Vagina (tissue), 2 donors: ENCODE measurements at places on chromosomes 1 and 21.

DNA sequence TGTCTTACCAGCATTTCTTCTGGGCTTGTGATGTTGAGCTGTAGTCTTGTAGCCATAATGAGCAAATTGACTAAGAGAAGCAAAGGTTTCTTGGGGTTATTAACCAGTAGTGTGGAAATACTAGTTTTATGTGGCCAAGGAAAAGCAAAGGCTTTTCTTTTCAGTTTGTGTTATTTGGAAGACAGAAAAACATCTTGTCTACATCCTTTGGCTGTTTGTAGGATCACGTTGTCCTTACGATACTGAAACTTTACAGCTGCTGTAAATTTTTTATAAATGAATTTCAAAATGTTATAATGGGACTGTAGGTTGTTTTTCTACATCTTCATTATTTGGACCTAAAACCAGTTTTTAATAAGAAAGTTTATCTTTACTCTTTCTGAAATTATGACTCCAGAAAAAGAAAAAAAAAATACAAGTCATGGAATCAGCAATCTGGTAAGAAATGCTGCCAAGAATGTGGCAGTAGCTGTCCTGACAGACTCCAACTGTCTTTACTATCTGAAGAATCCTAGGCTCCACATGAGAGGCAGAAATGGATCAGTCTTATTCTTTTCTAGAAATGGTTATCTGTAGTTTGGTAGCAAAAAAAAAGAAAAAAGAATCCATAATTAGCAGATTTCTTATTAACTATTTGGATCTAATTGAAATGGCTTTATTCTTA, 41.6 kb upstream of the QSOX1 start:
- no peak for DNase-seq

GRCh38 chr21:37195610-37196009, 71.5 kb downstream of the VPS26C start:
- no peak for DNase-seq

DNA sequence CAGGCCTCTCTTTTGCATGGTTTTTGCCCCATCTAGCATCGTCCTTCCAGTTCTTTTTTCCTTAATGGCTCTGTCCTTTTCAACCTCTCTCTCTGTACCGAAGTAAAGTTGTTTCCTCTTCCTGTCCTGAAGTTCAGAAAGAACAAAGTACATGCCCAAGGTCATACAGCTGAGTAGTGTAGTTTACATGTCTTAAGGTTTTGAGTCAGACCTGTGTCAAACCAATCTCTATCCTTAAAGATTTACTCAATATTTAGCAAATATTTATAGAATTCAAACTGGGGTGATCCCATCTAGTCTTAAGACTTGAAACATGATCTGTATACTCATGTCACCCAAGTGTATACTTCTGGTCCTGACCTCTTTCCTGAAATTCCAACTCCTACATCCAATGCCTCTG, 118.7 kb upstream of the SGIP1 start:
- no peak for DNase-seq

- no peak for DNase-seq
Measured at GRCh38 chr21:45556645-45557615, 14.7 kb upstream of the SLC19A1 start.

DNA sequence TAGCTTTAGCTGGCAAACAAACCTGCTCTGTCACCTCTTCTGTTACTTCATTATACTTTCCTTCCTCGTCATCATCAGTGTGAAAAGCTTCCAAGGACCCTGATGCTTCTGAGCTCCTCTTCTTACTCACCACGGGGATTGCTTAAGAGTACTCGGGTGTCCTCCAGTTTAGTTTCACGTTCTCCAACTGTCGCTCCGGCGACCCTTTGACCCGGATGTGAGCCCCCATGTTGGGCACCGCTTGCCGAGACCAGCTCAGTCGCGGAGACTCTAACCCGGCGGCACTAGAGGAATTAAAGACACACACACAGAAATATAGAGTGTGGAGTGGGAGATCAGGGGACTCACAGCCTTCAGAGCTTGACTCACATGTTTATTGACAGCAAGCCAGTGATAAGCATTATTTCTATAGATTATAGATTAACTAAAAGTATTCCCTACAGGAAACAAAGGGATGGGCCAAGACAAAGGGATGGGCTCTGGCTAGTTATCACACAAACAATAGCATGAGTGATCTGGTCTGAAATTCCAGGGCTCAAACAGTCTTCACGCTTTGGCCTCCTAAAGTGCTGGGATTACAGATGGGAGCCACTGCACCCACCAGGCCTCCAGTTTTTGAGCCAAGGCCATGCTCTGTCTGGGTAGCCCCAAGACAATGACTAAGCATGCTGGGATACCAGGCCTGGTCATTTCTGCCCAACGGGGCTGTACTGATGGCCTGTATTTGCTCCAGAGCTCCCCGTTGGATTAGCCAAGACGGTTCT, 30.1 kb upstream of the ENO1 start:
- no peak for DNase-seq

- no peak for DNase-seq
Measured at GRCh38 chr1:119652587-119652986, 4.5 kb upstream of the ZNF697 start.

GRCh38 chr21:33433425-33434114, 30.4 kb downstream of the IFNGR2 start:
- no peak for DNase-seq

GRCh38 chr1:45840704-45841103, 37.3 kb downstream of the MAST2 start:
- DNase-seq: no peak

- no peak for DNase-seq
Measured at GRCh38 chr1:166839600-166840308, 479 bp downstream of the POGK start.

GRCh38 chr1:51968632-51969031, 21.9 kb downstream of the RAB3B start:
- DNase-seq: no peak

- no peak for DNase-seq
Measured at GRCh38 chr1:60920561-60920960, 161.8 kb upstream of the NFIA start.

DNA sequence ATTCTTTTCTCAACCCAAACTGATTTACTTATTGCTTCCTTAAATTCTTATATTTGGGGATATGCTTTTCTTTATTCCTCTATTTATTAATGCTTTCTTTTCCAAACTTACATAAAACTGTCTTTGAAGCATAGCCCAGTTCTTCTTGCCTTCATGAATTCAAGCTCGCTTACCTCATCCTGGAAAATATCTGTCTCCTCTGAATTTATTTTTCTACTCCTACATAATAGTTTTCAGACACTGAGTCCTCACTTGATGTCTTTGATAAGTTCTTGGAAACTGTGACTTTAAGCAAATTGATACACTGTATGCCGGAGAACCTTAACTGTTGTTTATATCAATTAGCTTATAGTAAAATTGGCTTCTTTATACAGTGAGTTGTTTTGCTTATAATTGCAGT, 93.8 kb downstream of the ZFYVE9 start:
- no peak for DNase-seq

DNA sequence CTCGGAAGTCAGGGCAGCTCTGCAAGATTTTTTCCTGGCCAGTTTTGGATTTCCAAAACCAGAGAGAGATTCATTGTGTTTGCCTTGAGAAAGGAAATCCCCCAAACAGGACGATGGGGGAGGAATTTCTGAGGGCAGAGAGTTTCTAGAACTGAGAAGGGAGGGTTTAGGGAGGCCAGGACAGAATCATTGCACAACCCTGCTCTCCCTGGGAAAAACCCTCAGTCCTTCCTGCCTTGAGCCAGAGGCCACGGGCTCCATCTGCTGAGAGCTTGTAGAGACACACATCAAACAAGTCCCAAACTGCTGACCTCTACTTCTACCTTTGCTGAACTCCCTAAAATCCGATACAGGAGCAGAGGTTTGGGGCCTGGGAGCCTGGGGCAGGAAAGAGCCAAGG, 99.7 kb downstream of the NMNAT2 start:
- DNase-seq: no peak
